ENCODE measurements at places on chromosomes 1 and 21.

DNA sequence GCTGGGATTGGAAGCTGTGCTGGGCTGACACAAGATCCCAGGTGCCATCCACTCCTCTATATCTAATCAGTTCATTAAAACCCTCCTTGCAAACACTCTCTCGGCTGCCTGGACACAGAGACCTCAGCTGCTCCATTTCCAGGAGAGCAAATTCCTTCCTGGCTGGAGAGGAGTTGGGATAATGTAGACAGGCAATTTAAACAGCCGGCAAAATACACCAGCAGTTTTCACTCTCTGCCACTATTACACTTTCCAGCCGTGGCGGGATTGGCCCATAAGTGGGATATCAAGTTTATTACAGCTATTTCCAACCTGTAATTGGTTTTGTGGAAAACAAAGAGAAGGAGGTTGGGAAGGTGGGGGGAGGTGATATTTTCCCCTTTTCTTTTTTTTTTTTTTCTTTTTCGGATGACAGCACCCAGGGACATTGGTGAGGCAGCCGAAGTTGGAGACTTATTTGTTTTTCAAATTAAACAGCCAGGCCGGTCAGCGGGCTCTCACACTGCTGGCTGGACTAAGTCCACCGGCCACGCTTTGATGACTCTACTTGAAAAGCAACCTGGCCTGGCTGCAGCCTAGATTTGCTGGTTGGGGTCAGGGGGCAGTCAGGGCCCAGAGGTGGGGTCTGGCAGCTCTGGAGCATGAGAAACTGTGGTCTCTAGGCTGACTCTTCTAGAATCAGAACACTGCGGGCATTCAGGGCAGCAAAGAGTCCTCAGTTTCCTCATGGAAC is 177.4 kb downstream of the IGSF21 start:
- peak; percentile 66 for DNase-seq

- DNase-seq, result no peak
Observed at GRCh38 chr21:35864039-35864438, 196.3 kb downstream of the SETD4 start.

DNA sequence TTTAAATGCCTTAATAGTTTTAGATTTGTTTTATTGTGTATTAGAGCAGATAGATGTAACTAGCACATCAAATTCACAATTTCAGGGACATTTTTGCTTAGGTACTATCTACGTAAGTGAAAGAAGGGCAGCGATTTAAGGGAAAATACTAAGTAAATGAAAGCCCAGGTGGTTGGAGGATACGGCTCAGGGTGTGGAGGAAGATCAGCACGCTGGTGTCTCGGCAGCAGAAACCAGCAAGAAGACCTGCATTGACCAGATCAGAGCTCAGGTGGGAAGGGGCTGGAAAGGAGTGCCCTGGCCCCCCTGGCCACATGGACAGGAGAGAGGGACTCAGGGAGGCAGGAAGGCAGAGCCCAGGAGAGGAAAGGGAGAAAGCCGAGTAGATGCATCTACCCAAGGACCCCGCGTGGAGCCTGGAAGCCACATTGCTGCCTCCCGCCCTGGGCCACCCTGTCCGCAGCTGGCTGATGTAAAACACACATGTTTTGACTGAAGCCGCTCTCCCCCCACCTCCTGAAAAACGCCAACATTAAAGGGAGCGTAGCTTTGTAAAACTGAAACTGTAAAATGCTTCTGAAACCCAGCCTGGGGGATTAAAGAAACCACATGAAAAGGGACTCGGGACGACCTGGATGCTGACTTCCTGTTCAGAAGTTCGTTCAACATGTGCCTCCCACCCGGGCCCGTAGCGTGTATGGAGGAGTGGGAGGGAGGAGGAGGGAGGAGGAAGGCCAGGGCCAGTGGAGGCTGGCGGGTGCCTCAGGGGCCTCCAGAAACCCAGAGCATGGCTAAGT is 72.6 kb upstream of the TARDBP start:
- DNase-seq, result no peak

DNA sequence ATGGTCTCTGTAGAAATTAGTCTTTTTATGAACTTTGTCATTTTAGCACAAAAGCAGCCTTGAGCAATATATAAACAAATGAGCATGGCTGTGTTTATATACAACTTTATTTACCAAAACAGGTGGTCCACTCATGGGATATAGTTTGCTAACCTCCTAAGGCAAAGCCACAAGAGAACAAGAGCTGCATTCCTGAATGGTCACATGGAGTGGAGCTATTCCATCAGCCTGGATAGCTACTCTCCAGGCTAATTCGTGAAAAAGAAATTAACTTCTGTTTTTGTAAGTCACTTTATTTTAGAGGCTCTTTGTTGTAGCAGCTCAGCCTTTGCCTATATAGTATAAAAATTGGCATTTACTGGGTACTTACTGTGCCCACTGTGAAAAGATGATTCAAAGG is 163.3 kb upstream of the FAM78B start:
- DNase-seq, result no peak

GRCh38 chr1:44072204-44072603 is 40.9 kb upstream of the SLC6A9 start:
- no peak for DNase-seq

GRCh38 chr21:43944757-43945156 is 67.4 kb upstream of the TRAPPC10 start:
- no peak for DNase-seq

DNA sequence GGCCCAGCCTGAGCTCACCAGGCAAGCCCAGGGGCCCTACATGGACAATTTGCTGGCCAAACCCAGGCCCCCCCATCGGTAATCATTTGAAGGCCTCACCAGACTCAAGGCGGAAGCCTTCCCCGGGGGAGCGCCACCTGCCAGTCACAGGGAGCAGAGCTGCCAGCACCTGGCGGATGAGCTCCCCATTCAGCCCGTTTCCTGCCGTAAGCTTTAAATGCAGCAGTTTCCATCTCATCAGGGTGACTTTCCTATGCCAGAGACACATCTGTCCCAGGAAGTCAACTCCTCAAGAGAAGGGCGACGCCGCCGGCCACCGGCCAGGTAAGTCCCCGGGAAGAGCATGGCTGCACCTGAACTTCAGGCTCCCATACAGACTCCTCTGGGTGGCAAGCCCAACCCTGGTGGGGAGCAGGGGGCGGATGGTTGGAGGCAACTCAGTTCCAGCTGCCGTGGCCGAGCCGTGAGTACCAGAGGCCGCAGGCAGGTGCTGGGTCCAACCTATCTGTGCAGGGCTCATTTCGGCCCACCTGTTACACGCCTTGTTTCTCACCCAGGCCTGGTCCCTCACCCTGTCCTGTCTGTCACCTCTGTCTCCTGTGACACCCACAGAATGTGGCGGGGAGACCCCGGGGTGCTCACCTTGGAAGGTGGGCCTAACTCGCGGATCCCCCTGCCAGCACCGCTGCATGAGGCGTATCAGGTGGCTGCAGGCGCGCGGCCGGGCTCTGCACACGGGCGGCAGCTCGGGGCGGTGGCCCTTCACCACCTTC is 20.7 kb downstream of the RIPK4 start:
- DNase-seq, result no peak

- DNase-seq, result no peak
Observed at GRCh38 chr1:235714205-235714897, 64.8 kb upstream of the GNG4 start.

GRCh38 chr1:84939151-84939550 is 46.1 kb upstream of the LPAR3 start:
- no peak for DNase-seq

DNA sequence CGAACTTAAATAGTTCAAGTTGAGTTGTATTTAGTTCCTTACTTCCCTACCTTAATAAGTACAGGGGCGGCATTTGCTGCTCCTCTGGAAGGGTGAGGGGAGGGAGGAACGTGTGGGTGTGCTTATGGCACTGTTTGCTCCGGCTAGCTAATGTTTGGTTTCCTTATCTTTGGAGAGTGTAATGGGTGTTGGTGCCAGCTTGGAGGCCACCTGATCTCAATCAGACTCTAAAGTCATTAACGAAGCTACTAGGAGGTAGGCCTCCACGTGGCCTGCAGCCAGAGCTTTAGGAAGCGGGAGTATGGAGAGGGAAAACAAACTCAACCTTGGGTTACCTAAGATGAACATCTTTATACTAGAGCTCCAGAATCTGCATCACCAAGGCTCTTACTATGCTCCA is 43.0 kb upstream of the RAP1A start:
- no peak for DNase-seq

- no peak for DNase-seq
Observed at GRCh38 chr1:179351281-179351680, 14.5 kb upstream of the AXDND1 start.

DNA sequence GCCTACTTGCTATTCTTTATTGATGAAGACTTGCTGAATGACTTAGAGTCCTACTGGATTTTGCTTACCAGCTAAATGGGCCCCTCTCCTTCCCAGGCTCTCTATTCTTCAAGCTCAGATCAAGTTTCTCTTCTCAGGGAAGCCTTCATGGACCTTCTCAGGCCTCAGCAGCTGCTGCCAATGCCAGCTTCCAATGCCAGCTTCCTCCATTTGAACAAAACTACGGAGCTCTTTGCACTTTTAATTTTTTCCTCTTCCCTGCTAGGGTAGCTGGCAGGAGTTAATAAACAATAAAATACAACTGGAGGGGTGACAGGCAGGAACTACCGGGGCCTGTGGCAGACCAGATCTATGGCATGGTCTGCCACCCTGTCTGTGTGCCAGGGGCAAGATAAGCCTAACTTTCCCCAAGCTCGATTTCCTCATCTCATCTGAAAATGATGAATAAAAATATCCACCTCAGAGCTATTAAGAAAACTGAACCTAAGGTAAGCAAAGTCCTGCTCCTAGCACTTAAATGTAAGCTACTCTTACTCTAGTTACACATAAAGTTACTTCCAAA is 995 bp upstream of the IPO13 start:
- no peak for DNase-seq

GRCh38 chr1:10074059-10074851 is 41.5 kb downstream of the UBE4B start:
- DNase-seq, result no peak

DNA sequence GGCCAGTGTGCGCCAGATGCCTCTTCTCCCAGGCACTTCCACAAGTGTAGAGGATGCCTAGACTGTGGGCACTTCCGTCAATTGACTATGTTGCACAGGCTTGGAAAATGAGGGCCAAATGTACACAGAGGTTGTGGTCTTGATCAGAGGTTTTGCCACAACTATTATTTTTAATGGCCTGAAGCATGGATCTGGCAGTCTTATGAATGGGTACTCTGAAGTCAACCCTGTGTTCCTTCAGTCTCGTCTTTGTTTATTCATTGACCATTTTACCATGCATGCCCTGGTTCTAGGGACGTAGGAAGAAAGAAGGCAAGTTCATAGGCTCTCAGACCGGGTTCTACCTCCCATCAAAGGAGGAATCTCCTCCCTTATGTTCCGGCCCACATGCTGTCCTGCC is 329.1 kb downstream of the HHAT start:
- DNase-seq, result no peak

Data from thyroid gland (tissue), 4 donors.